ENCODE measurements at places on chromosomes 7 and 10.

- no peak for DNase-seq
Observed at GRCh38 chr10:125085258-125086054, 74.9 kb downstream of the CTBP2 start.

DNA sequence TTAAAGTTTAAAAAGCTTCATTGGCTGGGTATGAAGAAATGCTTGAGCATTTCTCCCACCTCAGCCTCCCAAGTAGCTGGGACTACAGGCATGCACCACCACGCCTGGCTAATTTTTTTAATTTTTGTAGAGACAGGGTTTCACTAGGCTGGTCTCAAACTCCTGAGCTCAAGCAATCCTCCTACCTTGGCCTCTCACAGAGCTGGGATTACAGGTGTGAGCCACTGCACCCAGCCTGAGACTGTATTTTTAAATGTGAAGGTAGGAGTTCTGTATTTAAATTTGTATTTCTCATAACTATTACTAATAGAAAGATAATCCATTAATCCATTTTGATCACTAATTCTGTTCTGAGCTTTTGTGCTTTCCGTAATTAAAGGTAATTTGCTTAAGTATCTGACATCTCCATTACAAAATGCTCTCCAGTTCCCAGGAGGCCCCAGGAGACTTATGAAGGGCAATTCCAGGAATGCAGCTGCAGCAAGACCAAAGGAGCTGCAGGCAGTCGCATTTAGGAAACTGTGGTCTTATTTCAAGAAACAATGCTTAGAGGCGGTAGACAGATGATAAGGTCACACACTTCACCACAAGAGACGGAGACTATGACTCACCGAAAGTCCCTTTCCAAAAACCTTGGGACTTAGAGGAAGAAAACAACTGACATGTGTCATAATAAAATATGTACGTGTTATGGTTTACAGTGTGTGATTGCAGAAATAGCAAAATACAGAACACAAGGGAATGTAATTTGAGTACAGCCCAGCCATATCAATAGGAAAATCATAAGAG is 23.3 kb downstream of the YAE1 start:
- peak; percentile 19 for DNase-seq

DNA sequence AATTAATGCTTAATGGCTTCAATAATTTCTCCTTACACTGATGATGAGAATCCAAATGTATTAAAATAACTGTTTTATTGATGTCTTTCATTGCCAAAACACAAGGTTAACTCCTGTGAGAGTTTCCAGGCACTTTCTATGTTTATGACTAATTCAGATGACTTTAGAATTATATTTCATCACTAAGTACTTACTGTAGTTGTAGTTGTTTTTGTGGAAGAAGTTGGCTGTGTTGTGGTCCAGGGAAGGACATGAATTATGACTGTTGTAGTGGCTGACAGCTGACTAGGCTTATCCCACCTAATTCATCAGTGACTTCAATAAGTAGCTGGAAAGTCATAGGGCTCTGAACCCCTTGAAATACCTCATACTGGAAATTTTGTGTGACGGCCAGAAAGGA is 254.8 kb downstream of the HGF start:
- DNase-seq: no peak

DNA sequence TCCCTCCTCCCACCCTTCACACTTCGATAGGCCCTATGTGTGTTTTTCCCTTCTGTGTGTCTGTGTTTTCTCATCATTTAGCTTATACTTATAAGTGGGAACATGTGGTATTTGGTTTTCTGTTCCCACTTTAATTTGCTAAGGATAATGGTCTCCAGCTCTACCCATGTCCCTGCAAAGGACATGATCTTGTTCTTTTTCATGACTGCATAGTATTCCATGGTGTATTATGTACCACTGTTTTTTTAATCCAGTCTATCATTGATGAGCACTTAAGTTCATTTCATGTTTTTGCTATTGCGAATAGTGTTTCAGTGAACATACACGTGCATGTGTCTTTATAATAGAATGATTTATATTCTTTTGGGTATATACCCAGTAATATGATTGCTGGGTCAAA is 46.3 kb upstream of the GNAT3 start:
- no peak for DNase-seq

- DNase-seq: no peak
Observed at GRCh38 chr7:14899030-14899429, 3.5 kb downstream of the DGKB start.

DNA sequence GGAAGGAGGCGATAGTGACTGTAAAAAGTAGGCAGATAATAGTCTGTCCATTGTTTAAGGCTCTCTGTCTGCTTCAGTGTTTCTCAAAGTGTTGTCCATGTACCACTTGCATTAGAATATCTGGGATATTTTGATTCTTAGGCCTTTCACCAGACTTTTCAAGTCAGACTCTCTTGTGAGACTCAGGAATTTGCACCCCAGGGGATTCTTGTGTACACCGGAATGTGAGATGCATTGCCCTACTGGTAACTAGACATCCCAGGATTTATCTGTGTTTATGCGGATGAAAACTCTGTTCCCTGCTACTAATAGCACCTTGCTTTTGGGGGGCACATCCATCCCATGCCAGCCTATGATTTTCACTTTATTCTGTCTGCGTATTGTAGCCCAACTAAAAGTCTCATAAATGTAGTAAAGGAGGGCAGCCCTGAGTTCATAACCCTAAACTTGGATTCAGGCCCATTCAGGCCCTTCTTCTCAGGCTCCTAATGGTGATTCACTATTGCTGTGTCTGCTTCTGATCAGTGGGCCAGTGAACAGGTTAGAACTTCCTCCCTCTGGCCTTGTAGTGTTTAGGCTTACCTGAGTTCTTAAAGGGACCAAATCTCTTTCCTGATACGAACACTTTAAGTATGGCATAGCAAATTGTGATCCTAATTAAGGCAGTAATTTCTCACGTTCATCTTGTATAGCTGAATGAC is 71.8 kb upstream of the RPA3 start:
- DNase-seq: no peak

GRCh38 chr7:127189074-127189473 is 63.7 kb downstream of the GRM8 start:
- no peak for DNase-seq

DNA sequence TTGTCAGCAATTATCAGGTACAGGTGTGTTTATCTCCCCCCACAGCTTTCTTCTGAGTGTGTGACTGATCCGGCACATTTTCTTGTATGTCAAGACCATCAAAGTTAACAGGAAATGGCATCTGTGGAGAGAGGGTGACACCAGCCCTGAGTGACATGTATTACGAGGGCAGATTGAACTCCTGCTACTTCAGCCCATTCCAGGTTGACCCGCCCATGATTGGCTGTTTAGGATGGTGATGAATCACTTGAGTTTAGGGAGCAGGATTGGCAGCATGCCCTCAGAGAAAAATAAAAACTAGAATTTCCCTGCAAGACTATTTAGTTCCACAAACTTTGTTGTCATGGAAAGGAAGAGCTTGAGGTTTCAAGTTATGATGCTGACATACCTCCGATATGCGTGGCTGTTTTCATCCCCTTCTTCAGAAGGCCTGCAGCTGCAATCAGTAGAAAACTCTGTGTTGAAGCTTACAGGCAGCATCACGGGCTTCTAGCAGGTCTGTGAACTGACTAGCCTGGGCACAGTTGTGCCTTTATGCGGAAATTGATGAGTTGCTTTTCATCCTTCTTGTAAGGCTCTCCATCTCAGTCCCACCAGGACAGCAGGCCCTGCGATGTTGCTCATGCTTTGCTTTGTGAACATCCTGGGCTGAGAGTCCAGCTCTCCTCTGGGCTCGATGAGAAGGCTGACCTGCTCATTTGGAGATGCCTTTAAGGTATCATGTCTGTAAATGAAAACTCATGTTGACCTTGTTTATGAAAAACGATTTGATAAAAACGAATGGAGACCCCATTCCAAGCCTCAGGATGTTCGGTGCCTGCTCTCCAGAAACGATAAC is 8.0 kb upstream of the CELF2 start:
- DNase-seq: no peak

DNA sequence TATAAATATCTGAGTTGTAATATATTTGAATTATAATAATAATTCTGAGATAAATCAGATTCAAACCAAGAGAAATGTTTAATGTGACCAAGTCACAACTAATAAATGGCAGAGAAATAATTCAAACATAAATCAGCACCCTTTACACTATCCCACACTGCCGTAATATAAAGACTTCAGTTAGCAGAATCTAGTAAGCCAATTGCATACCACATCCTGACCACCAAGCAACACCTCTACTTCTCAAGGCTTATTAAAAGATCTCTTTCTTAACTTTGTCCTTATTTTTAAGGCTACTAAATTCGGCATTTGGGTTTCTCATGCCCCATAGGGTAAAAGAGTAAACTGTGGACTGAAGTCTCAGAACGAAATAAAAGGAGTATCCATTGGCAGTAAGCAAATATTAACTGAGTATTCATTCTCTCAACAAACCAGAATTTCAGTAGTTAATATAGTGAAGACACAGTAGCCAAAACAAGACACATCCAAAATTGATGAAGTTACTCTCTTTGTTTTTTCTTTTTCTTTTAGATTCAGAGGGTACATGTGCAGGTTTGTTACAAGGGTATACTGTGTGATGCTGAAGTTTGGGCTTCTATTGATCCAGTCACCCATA is 14.8 kb downstream of the ACBD5 start:
- no peak for DNase-seq

DNA sequence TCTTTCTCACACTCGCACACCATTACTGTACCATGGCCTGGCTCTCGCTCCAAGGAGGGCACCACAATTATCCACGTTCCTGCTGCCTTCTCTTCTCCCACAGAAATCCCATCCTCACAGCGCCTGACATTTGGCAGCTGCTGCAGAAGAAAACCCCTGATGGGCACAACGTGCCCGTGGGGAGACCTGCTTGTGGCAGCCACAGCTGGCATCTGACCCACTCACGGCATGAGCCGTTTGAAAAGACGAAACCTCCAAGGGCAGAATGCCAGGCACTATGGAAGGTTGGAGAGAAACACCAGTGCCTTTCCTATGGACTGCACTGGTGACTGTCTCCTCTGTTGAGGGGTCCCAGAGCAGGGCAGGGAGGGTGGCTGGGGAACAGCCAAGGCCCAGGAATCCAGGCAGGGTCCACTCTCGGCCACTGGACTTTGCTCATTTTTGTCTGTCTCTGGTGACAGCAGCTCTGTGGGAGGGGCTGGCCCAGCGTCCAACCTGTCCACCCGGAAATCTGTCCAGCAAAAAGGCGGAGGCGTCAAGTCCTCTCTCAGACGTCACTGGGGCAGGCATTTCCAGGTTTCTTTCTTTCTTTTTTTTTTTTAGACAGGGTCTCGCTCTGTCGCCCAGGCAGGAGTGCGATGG is 61.0 kb upstream of the MKRN1 start:
- DNase-seq: no peak

DNA sequence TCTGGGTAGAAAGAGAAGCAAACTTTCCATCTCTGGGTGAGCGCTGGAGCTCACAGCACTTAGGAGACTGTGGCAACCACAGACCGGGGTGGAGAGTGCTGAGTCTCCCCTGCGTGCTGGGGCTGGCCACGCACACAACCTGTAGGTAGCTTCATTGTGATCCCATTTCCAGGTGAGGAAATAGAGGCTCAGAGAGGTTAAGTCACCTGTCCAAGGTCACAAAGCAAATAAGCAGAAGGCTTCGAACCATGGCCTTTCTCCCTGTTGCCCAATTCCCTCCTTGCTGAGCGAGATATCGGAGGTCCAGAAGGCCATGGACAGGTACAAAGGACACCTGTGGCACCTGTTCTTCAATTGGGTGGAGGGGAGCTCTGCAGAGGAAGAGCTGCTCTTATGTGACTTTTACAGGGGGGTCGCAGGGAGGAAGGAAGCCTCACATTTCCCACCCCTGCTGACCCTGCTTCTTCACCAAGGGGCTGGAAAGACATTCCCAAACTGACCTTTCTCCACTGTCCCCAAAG is 39.4 kb downstream of the ZCCHC24 start:
- DNase-seq: no peak

DNA sequence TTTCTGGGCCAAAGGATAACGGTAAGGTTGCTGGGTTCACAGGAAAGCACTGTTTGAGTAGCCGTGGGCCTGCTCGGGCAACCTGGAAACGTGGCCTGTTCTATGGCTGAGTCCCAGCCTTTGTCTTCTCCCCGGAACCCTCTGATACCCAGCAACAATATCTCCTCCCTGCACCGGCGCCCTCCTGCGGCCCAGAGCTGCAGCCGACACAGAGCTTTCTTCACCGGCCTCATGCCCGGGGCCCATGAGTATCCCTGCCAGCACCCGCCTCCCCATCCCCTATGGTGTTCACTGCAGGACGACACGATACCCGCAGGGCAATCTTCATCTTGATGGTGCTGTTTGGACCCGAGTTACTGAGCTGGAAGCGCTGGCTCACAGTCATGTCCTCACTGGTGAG is 38.6 kb upstream of the NCAPG2 start:
- no peak for DNase-seq

- DNase-seq: no peak
Observed at GRCh38 chr7:9761224-9761623, 1212.4 kb upstream of the PHF14 start.

DNA sequence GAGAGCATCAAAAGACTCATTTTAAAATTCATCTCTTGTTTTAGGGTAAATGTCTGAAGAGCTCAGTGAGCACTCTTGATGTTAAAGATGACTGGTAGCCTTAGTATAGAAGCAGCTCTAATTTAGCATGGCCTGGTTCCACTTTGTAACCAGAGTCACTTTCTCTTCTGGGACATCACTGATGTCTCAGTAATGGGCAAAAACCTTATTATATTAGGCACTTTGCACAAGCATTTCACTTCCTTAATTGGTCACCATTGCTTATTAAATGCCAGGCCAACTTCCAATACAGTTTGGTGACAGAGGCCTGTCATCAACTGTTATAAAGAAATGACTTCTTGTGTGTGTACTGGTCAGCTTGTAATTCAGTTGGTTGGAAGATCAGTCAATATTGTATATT is 53.0 kb downstream of the STEAP1B start:
- no peak for DNase-seq

DNA sequence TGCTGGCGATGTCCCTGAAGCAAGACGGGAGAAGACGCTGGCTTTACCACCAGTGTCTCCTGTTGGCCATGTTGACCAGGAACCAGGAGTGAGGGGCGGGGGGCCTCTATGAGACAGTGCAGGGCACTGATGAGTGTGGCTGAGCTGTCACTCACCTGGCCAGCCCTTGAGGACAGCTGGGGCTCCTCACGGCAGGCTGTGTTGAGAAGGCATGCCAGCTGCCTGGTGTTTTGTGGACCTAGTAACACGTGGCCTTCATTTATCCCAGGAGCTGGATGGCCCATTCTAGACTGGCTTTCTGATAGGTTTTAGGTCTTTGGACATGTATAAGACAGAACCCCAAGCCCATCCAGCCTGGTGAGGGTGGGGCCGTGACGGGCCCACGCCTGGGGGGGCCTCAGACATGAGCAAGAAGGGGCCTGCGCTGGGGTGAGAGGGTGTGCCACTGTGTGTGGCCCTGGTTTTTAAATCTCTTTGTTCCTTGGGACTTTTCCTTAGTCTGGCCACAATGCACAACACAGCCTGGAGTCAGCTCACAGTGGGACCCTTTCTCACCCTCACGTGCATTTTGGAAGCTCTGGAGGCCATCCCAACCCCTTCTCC is 10.5 kb downstream of the RHBDD2 start:
- DNase-seq: no peak

Measured in effector memory CD8-positive, alpha-beta T cell (primary cell).